Cardiac muscle cell (in vitro differentiated cells and primary cell): ENCODE measurements at places on chromosomes 1 and 21.

- H3K36me3 ChIP-seq, result no peaks in the 10 kb centered on the region
- H3K4me1 ChIP-seq, result peaks cover 29% of the 10 kb centered on the region
- no peaks in the 10 kb centered on the region for H3K27me3 ChIP-seq
- no peak overlapping the region for H3K4me3 ChIP-seq
- DNase-seq, result no peak
Observed at GRCh38 chr1:57112148-57112547, 146.3 kb upstream of the C8B start.

GRCh38 chr1:218429301-218429700 is 84.2 kb downstream of the TGFB2 start:
- peaks cover 35% of the 10 kb centered on the region for H3K4me1 ChIP-seq
- H3K36me3 ChIP-seq, result peaks cover 15% of the 10 kb centered on the region
- DNase-seq, result no peak
- H3K27ac ChIP-seq, result peak overlapping the region; percentile 52
- no peak overlapping the region for H3K4me3 ChIP-seq

- H3K27me3 ChIP-seq, result no peaks in the 10 kb centered on the region
- no peaks in the 10 kb centered on the region for H3K36me3 ChIP-seq
- no peaks in the 10 kb centered on the region for H3K4me1 ChIP-seq
Observed at GRCh38 chr21:42570362-42570761, 56.7 kb downstream of the SLC37A1 start.

DNA sequence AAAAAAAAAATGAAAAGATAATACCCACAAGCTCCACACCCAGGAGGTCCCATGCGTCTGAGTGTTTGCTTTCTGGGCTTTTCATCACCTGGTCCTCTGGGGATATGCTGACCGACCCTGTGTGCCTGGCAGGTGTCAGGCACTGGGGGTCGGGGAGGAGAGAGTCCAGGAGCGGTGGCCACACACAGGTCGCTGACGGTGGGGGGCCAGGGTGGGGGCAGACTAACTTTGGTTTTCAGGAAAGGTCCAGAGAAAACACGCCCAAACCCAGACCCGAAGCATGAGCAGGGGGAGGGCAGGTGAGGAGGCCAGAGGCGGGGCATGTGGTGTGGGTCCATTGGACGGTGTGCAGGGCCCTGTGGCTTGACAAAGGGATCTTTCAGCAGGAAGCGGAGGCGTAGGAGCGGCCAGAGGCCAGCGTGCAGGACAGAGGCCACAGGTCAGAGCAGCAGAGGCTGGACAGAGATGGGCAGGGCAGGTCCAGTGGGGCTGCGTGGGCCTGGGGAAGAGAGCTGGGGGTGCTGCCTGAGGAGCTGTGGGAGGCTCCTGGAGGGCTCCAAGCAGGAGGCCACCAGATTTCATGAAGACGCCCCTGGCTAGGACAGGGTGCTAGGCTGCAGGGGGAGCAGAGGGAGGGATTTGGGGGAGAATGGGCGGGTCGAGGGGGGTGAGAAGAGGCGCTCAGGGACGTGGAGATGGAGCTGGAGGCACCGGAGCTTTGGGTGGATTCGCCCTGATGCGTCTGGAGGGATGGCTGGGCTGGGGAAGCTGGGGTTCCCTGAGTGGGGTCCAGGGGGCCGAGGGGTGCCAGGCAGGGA is 15.8 kb downstream of the RNF223 start:
- H3K4me3 ChIP-seq, result no peak overlapping the region
- H3K36me3 ChIP-seq, result no peaks in the 10 kb centered on the region
- peaks cover 4% of the 10 kb centered on the region for H3K4me1 ChIP-seq
- H3K27ac ChIP-seq, result no peak overlapping the region
- peaks cover 67% of the 10 kb centered on the region for H3K27me3 ChIP-seq

DNA sequence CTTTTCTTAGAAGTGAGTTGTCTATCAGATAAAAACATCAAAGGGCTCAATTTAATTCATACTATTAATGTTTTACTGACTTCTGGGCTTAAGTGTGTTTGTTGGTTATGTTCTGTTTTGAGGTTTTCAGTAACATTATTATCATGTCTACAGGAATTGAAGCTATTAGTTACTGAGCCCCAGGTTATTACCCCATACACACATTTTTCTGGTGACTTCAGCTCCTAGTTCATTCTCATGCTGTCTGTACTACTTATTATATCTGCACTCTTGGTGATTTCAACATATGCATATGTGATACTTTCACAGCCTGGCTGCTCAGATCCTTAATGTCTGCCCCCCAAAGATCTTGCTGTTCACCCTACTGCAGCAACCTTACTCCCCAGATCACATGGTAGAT is 27.0 kb upstream of the SGIP1 start:
- H3K27ac ChIP-seq, result no peak overlapping the region
- DNase-seq, result no peak
- H3K27me3 ChIP-seq, result no peaks in the 10 kb centered on the region
- H3K4me1 ChIP-seq, result peaks cover 11% of the 10 kb centered on the region

DNA sequence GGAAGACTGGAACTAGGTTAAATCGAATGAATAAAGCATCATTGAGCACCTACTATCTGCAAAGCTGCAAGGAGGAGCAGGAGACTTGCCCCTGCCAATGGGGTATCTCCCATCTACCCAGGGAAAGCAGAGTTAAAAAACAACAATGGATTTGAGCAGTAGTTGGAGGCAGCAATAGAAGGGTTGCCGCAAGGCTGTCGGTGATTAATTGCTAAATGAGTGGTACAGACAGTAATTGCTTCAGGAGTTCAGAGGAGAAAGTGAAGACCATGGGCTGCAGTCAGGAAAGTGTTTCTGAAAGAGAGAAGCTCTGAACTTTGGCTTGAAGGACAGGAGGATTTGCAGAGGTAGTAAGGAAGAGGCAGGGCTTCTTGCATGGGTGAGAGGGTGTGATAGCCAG is 152.9 kb downstream of the ACTL8 start:
- H3K36me3 ChIP-seq, result no peaks in the 10 kb centered on the region
- DNase-seq, result no peak
- no peak overlapping the region for H3K27ac ChIP-seq
- H3K4me3 ChIP-seq, result no peak overlapping the region

DNA sequence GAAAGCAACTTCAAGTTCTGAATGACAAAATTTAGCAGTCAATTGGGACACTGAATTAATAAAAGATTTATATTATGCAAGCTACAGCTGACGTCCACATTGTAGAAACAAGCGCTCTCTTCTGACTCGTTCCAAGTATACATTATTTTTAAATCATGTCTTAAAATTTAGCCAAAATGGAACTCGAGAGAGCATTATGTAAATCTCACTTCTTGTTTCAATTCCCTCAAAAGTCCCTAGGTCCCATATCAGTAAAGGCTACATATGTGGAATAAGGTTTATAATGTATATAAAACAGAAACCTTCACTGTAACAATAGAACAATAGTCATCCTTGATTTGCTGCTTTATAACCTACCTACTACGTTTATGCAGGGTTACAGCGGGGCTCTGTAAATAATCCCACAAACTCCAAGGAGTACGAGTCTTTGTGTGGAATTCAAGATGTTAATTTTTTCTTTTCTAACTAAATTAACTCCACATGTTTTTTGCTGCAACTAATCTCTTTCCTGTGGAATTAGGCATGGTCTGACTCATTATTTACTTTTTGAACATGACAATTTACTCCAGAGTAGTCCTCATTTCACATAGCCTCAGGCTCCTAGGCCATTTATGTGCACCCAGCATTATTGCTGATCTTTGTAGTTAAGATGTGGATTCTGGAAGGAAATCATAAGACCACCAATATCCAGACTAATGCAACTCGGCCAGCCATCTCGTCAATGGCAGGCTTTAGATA is 785.1 kb downstream of the LTN1 start:
- no peak overlapping the region for H3K27ac ChIP-seq
- no peak overlapping the region for H3K4me3 ChIP-seq
- no peaks in the 10 kb centered on the region for H3K4me1 ChIP-seq
- DNase-seq, result no peak
- no peaks in the 10 kb centered on the region for H3K27me3 ChIP-seq
- no peaks in the 10 kb centered on the region for H3K36me3 ChIP-seq

DNA sequence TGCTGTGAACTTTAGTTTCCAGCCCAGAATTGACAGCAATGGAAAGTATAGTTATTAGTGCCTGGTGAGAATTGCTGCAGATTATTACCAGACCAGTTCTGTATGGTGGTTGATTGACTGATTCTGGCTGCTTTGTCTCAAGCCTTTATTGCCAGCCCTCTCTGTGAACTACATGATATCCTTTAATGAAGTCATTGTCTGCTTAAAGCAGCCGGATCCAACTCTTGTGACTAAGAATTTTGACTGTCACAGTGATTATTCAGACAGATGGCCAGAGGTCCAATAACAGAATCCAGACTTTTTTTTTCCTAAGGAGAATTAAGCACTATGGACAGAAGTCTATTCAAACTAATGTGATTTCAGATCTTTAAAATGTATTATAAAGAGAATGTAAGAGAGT is 1548.6 kb upstream of the B3GALT2 start:
- no peaks in the 10 kb centered on the region for H3K4me1 ChIP-seq
- H3K4me3 ChIP-seq, result no peak overlapping the region
- H3K27me3 ChIP-seq, result no peaks in the 10 kb centered on the region
- no peak overlapping the region for H3K27ac ChIP-seq
- no peak for DNase-seq

- H3K4me1 ChIP-seq, result no peaks in the 10 kb centered on the region
- no peak for DNase-seq
- no peaks in the 10 kb centered on the region for H3K36me3 ChIP-seq
Observed at GRCh38 chr1:229185963-229186362, 84.9 kb upstream of the RAB4A start.

- no peak overlapping the region for H3K4me3 ChIP-seq
- H3K27ac ChIP-seq, result no peak overlapping the region
- no peak for DNase-seq
- H3K36me3 ChIP-seq, result no peaks in the 10 kb centered on the region
- H3K27me3 ChIP-seq, result peaks cover 28% of the 10 kb centered on the region
Observed at GRCh38 chr21:35511696-35512162, 462.6 kb upstream of the RUNX1 start.
